Ascending aorta (tissue), 2 donors: ENCODE measurements at places on chromosomes 4 and X. TPM values are rescaled to one million over a fixed set of nuclear protein-coding genes. Genes with fewer than 3 reads are reported as not detected.

CDX4 gene
- not detected for total RNA-seq

SPANXB1 gene
- total RNA-seq: not detected

PRIMPOL gene
- 12.5 TPM for total RNA-seq

- DNase-seq: no peak
These were observed 13.8 kb downstream of the NEXMIF start for GRCh38 chrX:74911494-74911893.

GRCh38 chr4:152148057-152148456, 387.2 kb upstream of the GATB start:
- no peak for DNase-seq

GRCh38 chr4:140117947-140118346, 36.0 kb downstream of the MAML3 start:
- no peak for DNase-seq

DNA sequence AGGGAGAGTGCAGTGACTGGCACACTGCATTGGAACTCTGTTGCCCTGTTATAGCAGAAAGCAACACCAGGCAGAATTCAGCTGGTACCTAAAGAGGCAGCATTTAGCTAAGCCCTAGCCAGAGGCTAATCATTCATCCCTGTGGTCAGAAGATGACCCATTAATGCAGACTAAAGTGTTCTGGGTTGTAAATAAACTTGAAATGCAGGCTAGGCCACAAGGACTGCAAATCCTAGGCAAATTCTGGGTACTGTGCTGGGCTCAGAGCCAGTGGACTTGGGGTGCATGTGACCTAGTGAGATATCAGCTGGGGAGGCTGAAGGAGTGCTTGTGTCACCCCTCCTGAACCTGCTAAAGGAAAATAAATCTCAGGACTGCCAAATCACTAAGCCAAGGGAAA, 91.2 kb downstream of the LPAR4 start:
- no peak for DNase-seq
